Right ventricle myocardium superior (tissue), 1 donor: ENCODE measurements at places on chromosomes 3 and 15.
A peak's percentile ranks its signal among the peaks of the same experiment; 100 is the strongest.

GRCh38 chr3:177598097-177598833 is 401.0 kb upstream of the TBL1XR1 start:
- no peak for DNase-seq

- no peak for DNase-seq
Observed at GRCh38 chr15:34241376-34242330, 16.8 kb downstream of the EMC4 start.

GRCh38 chr3:188174317-188175044 is 20.5 kb downstream of the LPP start:
- DNase-seq = no peak

DNA sequence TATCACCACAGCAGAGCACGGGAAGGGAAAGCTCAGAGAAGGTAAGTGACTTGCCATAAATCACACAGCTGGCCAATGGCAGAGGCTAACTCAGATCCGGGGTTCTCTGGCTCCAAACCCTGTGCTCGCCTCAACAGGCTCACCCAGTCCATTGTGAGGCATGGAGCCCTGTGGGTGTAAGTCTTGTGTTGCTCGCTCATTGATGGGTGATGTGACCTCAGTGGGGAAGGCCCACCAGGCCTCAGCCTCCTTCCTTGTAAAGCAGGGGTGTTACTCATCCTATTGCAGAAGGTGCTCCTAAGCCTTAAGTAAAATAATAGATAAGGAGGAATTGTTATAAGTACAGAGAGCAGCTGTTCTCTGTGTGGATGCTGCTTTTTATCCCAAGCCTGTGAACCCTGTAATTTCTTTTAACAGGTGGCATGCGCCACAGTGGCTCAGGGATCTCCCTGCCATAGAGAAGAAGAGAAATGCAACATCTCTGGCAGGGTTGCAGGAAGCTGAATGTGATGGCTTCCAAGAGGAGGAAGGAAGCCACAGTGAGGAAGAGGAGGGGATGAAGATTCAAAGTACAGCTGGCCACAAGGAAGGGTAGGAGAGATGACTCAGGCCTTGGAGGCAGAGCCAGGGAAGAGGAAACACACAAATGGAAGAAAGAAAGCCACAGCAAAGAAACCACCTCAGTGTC is 30.9 kb upstream of the SPSB4 start:
- no peak for DNase-seq

GRCh38 chr3:158659454-158660237 is 12.8 kb downstream of the LXN start:
- peak; percentile 52 for DNase-seq

DNA sequence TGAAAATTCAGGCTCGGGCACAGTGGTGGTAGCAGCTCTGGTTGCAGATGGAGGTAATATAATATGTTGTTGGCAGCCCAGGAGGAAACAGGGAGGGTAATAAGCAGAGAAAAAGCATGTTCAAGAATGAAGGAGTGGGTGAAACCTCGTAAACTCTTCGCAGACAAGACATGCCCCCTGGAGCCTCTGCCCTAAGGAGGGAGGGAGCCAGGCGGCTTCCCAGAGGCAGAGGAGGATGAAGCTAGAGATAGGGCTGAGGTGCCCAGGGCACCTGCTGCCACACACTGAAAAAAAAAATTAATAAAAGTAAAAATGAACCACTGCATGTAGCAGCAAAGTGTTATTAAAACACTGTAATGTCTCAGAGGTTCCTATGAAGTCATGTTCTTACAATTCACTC is 137.3 kb downstream of the FOXP1 start:
- DNase-seq = no peak

DNA sequence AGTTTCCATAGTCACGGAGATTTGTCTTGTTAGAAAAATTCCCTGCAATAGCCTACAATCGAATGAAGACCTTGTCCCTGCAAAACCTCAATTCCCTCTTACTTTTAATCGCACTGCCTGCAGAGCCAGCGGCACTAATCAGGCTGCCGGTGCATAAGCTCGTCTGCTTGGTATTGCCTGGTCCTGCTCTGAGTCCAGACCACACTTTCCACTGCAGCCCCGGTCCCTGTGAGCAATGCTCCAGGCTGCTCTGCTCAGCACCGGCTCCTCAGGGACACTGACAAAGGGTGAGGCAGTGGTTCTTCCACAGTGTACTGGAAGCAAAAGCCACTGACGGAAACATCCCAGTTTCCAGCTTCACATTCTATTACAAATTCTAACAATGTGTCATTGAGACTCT is 164.3 kb downstream of the OCA2 start:
- DNase-seq = no peak
